ENCODE measurements at places on chromosomes 5 and 9.

GRCh38 chr5:7846327-7846726 lies 4.6 kb downstream of the CFAP90 start:
- no peak for DNase-seq

DNA sequence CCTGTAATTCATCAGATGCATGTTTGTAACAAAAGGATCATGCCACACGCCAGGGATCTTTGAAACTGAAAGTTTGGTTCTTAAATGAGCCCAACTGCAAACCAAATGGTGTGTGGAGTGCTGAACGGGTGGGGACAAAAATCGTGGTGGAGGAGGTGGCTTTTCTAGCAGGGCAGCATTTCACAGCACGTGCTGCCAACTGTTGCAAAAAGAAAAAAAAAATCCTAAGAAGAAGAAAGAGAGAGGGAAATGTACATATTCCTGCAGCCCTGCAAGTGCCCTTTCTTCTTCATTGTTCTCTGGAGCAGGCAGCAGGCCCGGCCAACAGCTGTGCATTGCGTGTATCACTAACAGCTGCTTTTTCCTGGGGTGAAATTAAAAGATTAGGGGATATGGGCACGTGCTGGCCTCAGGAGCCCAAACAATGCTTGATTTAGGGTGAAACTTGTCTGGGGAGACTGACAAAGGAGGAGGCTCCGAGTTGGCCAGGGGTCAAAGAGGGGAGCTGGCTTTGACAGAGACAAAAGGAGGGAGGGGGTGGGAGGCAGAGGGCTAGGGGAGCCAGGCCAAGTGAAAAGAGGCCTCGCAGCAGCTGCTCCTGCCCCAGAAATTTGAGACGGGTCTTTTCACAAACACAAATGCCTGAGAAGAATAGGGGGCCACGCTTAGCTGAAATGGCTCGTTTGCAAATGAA lies 73.0 kb downstream of the GADD45G start:
- no peak for DNase-seq

DNA sequence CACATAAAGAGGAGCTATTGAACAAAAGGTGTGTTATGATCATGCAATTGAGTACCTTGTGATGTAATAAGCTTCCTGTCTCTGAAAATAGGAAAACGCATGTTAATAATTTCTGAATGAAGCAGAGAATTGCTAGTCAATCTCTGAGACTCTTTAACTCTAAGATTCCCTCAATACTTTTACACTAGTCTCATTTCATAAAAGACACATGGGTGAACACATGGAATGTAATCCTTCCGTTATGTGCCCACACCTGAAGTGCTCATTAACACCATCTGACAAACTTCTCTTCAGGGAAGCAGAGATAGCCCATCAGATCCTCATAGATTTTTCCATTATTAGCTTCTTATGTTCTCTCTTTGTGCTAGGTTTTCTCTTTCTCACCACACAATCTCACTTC lies 182.4 kb downstream of the TLR4 start:
- no peak for DNase-seq

GRCh38 chr5:125486634-125487033 lies 740.2 kb upstream of the ZNF608 start:
- peak; percentile 77 for DNase-seq
